T-helper 2 cell treated with Interferon-gamma antibody and Interleukin-4, amounts not matched to agents 5 μg/mL and 100 μg/mL, for 36 hours (primary cell): ENCODE measurements at places on chromosomes 2 and 18.
A peak's percentile ranks its signal among the peaks of the same experiment; 100 is the strongest.

DNA sequence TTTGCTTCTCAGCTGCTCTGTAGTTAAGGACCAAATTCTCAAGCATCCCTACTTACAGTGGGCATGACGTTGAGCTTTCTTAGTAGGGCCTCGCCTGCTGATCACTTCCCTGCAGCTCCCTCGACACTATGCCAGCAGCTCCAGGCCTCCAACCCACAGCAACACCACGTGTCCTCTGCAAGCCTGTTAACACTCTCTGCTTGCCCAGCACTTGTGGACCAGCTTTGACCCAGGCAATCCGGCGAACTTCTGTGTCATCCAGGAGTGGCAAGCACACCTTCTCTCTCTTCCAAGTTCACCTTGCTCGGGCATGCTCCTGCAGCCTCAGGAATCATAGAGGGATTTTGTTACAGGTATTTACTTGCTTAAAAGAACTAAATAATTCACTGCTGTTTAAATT lies 138.6 kb upstream of the FHL2 start:
- no peak for DNase-seq

DNA sequence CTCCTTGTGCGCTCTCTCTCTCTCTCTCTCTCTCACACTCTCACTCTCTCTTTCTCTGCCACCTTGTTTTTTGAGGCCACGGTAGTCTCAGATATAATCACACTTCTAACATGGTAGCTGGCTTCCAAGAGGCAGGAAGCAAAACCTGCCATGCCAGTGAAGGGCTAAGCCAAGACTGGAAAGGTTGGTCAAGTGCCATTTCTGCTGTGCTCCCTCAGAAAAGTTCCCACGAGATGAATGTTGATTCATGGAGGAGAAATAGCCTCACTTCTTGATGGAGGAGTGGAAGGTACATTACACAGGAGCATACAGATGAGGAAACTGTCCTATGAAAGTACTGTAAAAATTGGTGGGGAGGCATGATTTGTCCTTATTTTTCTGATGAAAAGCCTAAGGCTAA lies 237.9 kb downstream of the XIRP2 start:
- DNase-seq, result no peak

GRCh38 chr18:24659827-24660720 lies 199.6 kb downstream of the HRH4 start:
- peak; percentile 7 for DNase-seq

DNA sequence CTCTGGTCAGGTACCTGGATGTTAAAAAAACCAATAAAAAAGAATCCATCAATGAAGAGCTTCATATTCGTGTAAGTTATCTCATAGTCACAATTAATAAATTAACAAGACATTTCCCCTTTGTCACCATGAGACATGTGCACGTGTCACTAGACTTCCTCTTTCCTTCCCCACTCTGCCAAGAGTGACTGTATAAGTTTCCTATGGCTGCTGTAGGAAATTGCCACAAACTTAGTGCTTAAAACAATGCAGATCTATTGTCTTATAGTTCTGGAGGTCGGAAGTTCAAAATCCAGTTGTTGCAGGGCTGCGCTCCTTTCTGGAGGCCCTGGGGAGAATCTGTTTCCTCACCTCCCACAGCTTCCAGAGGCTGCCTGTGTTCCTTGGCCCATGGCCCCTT lies 35.8 kb downstream of the SLC9A4 start:
- DNase-seq, result no peak

DNA sequence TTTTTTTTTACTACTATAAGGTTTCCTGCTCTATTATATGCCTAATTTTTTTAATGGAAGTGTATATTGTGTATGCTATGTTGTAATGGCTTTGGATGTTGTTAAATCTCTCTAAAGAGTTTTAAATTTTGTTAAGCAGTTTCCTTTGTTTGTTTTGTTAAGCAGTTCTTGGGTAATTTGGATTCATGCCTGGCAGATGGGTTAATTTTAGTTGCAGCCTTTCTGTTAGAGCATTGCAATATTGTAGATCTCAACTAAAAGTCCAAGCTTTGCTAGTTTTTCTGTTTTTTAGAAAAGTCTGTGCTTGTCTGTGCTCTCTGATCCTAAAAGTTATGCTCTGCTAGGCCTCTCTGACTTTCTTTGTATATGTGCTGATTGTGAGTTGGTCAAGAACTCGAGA lies 1229.0 kb upstream of the NRXN1 start:
- DNase-seq, result no peak

GRCh38 chr2:74919827-74920226 lies 38.6 kb upstream of the POLE4 start:
- peak; percentile 54 for DNase-seq

DNA sequence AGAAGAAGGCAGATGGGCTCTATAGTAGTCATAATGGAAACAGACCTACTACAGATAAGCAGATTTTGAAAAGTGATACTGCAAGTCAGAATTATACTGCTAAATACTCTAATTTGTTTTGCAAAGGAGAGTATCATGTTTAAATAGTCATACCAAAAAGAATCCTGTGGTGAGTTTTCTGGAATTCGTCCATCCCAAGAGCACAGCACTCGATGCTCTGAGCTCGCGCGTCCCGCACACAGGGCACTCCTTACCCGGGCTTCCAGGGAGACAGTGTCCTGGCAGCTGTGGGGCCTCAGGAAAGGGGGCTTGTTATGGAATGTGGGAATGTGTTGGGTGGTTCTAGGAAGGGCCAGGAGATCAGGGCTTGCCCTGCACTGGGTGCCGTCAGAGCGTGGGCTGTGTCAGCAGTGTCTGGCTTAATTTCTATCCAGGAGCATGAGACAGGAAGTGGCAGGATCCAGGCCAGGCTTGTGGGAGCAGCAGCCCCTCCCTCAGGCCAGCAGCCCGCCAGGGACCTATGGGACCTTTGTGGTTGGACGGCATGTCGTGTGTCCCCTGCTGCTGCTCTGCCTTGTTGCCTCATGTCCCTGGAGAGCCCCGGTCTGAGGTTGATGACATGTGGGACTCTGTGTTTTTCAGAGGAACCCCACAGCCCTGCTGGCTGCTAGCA lies 193.2 kb upstream of the TPO start:
- no peak for DNase-seq

DNA sequence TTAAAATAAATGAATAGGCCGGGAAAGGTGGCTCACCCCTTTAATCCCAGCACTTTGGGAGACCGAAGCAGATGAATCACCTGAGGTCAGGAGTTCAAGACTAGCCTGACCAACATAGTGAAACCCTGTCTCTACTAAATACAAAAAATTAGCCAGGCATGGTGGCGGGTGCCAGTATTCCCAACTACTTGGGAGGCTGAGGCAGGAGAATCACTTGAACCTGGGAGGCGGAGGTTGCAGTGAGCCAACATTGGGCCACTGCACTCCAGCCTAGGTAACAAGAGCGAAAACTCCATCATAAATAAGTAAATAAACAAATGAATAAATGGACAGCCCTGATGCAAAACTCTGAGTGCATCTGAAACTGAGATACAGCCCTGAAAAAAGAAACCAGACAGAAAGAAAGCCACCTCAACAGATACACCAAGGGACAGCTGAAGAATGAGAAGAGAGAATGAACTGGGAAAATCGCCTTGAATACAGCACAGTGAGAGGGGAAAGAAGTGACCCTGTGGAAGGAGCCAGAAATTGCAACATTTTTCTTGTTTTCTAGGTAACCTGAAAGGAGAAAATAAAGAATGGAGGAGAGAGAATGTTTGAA lies 64.4 kb downstream of the TRABD2A start:
- no peak for DNase-seq
